Thymus (tissue), 14 donors: ENCODE measurements at places on chromosomes 5 and 9. TPM values are rescaled to one million over a fixed set of nuclear protein-coding genes. Genes with fewer than 3 reads are reported as not detected.
A peak's percentile ranks its signal among the peaks of the same experiment; 100 is the strongest.

F12 gene
- 0.19 TPM for total RNA-seq

DNA sequence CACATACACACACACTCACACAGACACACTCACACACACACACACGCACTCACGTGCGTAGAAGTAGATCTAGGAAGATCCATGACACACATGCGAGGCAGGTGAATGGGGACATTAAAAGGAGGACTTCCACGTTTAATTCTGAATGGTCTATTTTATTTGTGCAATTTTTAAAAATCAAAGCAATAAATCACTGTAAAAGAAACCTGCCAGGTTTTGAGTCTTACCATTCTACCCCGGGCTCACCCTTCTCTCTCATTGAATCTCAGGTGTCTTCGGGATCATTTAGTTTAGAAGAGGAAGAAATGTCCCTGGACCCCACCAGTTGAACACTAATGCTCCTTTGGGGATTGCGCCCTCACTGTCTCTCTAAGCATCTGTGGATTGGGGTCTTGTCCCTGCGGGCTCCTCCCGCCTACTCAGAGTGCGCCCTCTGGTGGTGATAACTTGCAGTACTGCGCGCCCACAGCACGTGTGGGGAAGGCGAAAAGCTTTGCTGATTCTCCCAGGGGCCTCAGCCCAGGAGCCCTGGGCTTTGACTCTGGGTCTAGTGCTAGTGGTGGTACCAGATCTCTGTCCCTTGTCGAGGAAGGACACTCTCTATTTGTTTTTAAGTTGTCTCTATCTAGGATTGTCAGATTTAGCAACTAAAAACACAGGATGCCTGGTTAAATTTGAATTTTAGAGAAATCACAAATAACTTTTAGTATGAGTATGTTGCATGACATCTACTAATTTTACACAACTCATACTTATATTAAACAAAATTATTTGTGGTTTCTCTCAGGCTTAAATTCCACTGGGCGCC is 34.8 kb downstream of the BOD1 start:
- no peaks in the 10 kb centered on the region for H3K27me3 ChIP-seq
- H3K4me3 ChIP-seq = no peak overlapping the region
- H3K27ac ChIP-seq = no peak overlapping the region
- DNase-seq = peak; percentile 27
- H3K36me3 ChIP-seq = no peaks in the 10 kb centered on the region
- H3K4me1 ChIP-seq = no peaks in the 10 kb centered on the region

SH3TC2 gene
- total RNA-seq = 0.24 TPM

- no peak for DNase-seq
- H3K4me1 ChIP-seq = no peaks in the 10 kb centered on the region
- no peak overlapping the region for H3K4me3 ChIP-seq
- no peaks in the 10 kb centered on the region for H3K36me3 ChIP-seq
- no peak overlapping the region for H3K27ac ChIP-seq
Observed at GRCh38 chr5:40594811-40595210, 84.9 kb upstream of the PTGER4 start.

AGXT2 gene
- not detected for total RNA-seq

MGAT1 gene
- 53.4 TPM for total RNA-seq

DNA sequence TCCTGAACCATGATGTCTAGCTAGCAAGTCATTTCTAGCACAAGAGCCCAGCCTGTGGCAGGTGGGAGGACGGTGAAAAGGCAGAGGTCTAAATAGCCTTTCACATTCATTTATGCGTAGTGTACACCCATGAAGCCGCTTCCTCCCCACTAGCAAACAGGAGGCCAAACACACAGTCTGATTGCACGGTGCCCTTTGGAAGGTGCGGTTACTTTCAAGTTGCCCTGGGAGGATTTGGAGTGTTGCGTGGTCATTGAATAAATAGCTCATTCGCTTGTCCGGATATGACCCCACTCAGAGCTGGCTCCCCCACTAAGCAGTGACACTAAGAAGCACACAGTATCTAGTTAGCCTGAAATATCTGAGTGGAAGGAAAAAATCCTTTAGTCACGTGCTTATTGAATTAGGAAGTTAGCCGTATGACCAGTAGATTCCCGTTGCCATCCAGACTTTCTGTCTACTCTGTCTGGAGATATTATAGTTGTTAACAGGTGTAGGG is 664 bp upstream of the ARSB start:
- no peaks in the 10 kb centered on the region for H3K4me1 ChIP-seq
- H3K27ac ChIP-seq = peak overlapping the region; percentile 28
- H3K4me3 ChIP-seq = peak overlapping the region; percentile 61
- peaks cover 8% of the 10 kb centered on the region for H3K27me3 ChIP-seq
- DNase-seq = no peak

GRCh38 chr9:99375481-99375880 is 153.4 kb downstream of the SEC61B start:
- no peaks in the 10 kb centered on the region for H3K36me3 ChIP-seq
- no peaks in the 10 kb centered on the region for H3K27me3 ChIP-seq
- H3K4me3 ChIP-seq = no peak overlapping the region
- no peaks in the 10 kb centered on the region for H3K4me1 ChIP-seq
- H3K27ac ChIP-seq = no peak overlapping the region
- no peak for DNase-seq

ENTREP1 gene
- 4.1 TPM for total RNA-seq

DNA sequence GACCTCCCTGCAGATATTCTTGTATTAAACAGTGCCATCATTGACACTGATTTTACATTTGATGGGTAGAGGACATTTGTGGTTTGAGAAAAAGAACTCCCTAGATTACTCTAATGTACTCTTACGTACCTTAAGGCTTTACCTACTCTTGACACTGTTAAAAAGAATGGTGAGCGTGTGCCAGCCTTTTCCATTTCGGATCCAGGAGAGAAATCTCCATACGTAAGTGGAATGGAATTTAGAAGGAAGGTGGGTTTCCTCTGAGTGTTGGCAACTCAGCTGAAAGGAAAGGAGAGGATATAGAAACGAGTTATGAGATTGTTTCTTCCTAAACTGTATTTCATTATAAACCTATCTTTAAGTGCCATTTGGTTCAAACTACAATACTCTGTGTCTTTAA is 40.9 kb downstream of the TNPO1 start:
- H3K36me3 ChIP-seq = peaks cover 29% of the 10 kb centered on the region
- H3K4me3 ChIP-seq = no peak overlapping the region
- H3K27ac ChIP-seq = no peak overlapping the region

DNA sequence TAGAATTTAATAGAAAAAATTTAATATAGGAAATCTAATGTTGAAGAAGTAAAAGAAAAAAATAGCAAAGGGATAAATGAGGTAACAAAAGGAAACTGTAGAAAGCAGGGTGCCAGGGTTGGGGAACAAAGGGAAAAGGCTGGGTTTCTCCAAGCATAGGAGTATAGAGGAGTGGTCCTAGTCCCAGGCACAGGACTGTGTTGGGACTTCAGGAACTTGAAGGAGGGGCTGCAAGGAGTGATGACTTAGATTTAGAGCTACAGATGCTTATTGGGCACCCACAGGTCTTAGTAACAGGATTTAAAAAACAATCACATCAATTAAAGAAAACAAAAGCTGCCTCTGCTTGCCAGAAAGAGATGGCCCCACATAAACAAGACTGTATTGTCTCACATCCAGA is 396.5 kb upstream of the TNC start:
- no peaks in the 10 kb centered on the region for H3K4me1 ChIP-seq
- H3K27ac ChIP-seq = no peak overlapping the region
- H3K36me3 ChIP-seq = no peaks in the 10 kb centered on the region
- no peak for DNase-seq

- H3K4me1 ChIP-seq = no peaks in the 10 kb centered on the region
- no peak for DNase-seq
- H3K27me3 ChIP-seq = no peaks in the 10 kb centered on the region
- H3K36me3 ChIP-seq = no peaks in the 10 kb centered on the region
- H3K4me3 ChIP-seq = no peak overlapping the region
Observed at GRCh38 chr5:152256580-152256979, 148.5 kb downstream of the NMUR2 start.
